ENCODE measurements at places on chromosomes 5 and 9.
A peak's percentile ranks its signal among the peaks of the same experiment; 100 is the strongest.

DNA sequence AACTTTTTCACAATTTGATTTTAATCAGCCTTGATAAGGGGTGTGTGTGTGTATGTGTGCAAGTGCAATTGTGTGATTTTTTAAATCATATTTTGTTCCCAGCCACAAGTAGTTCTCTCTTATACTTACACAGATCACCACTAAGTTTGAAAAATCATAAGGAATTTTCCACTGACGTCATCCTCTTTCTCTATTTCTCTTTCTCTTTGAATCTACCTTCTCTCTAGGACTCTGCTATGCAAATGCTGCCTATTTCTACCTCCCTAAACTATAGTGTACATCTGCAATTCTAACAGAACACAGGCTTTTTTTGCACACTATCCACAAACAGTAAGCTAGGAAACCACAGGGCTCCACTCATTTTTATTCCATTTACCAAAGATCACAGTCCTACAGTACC, 254.6 kb upstream of the CYLC2 start:
- H3K4me1 ChIP-seq: no peaks in the 10 kb centered on the region
- no peaks in the 10 kb centered on the region for H3K27me3 ChIP-seq
- no peaks in the 10 kb centered on the region for H3K36me3 ChIP-seq
- no peak overlapping the region for H3K4me3 ChIP-seq

DNA sequence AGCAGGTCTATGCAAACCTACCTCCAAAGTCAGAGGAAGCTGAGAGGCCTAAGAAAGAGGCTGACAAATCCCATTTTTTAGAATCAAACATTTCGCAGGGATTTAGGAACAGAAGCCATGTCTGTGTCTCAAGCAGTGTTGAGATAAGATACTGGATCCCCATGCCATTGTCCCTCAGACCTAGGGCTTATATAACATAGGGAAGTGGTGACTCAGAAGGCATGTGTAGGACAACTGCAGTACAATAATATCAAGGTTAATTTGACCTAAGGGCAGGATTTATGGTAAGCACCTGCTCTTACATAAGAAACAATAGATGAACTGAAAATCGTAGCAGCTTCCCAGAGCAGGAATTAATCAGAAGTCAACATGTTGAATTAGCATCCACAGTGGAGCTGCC, 459.4 kb downstream of the ANXA1 start:
- peaks cover 3% of the 10 kb centered on the region for H3K27me3 ChIP-seq
- H3K27ac ChIP-seq: no peak overlapping the region
- H3K4me1 ChIP-seq: no peaks in the 10 kb centered on the region
- no peaks in the 10 kb centered on the region for H3K36me3 ChIP-seq
- DNase-seq: no peak
- H3K4me3 ChIP-seq: no peak overlapping the region

GRCh38 chr9:129285382-129285781, 107.3 kb upstream of the IER5L start:
- no peaks in the 10 kb centered on the region for H3K36me3 ChIP-seq
- H3K4me3 ChIP-seq: no peak overlapping the region
- H3K4me1 ChIP-seq: no peaks in the 10 kb centered on the region

GRCh38 chr9:71269859-71270258, 148.4 kb upstream of the TRPM3 start:
- no peaks in the 10 kb centered on the region for H3K36me3 ChIP-seq
- H3K4me3 ChIP-seq: no peak overlapping the region

DNA sequence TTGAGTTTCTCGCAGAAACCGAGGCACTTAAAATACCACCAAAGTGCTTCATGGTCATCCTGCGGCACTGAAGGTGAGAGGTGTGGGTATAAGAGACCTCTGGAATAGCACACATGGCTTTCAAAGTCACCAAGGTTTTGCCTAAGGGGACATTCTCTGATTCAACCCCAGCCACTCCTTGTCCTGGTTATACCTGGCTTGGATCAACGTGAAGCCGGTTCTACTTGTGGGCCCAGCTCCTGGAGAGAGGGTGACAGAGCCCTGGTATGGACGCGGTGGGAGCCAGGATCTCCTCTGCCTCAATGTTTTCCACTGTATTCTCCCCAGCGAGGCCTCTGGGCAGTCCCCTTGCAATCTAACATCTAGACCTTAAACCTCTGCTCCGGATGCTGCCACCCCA, 132.0 kb downstream of the FSTL4 start:
- no peaks in the 10 kb centered on the region for H3K4me1 ChIP-seq
- H3K27ac ChIP-seq: no peak overlapping the region
- H3K4me3 ChIP-seq: no peak overlapping the region
- no peak for DNase-seq
- H3K27me3 ChIP-seq: no peaks in the 10 kb centered on the region

- peaks cover 7% of the 10 kb centered on the region for H3K27me3 ChIP-seq
- H3K4me3 ChIP-seq: no peak overlapping the region
These were observed 129.2 kb upstream of the ADRA1B start for GRCh38 chr5:159786901-159787691.

GRCh38 chr9:6000955-6001354, 14.5 kb downstream of the RANBP6 start:
- H3K4me3 ChIP-seq: no peak overlapping the region
- no peak for DNase-seq
- H3K27ac ChIP-seq: no peak overlapping the region
- H3K4me1 ChIP-seq: peaks cover 8% of the 10 kb centered on the region
- H3K27me3 ChIP-seq: no peaks in the 10 kb centered on the region
- H3K36me3 ChIP-seq: no peaks in the 10 kb centered on the region

GRCh38 chr5:176730815-176731475, 79.4 kb upstream of the UNC5A start:
- H3K4me3 ChIP-seq: no peak overlapping the region
- no peaks in the 10 kb centered on the region for H3K36me3 ChIP-seq
- H3K27me3 ChIP-seq: no peaks in the 10 kb centered on the region
- H3K4me1 ChIP-seq: no peaks in the 10 kb centered on the region
- no peak overlapping the region for H3K27ac ChIP-seq
- no peak for DNase-seq

DNA sequence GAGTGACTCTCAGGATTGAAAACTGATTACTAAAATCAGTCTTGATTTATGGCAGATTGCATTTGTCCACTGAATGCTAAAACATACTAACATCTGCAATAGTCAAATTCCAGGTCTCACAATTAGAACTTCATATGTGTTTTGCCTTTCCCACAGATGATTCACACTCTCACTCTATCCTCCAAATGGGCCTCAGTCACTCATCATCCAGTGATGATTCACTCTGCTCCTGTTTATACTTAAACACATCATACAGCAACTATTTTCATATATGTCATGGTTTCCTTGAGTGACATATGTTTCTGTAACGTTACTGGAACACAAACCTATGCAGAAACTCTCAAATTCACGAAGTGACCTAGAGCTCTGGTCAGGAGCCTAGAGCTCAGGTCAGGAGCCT, 512.9 kb downstream of the HINT1 start:
- no peaks in the 10 kb centered on the region for H3K27me3 ChIP-seq
- H3K36me3 ChIP-seq: no peaks in the 10 kb centered on the region
- peak; percentile 18 for DNase-seq
- no peak overlapping the region for H3K4me3 ChIP-seq
- no peaks in the 10 kb centered on the region for H3K4me1 ChIP-seq
- H3K27ac ChIP-seq: no peak overlapping the region

GRCh38 chr9:114031037-114031630, 47.0 kb downstream of the AMBP start:
- no peak overlapping the region for H3K4me3 ChIP-seq
- H3K36me3 ChIP-seq: no peaks in the 10 kb centered on the region
- H3K27me3 ChIP-seq: no peaks in the 10 kb centered on the region
- H3K27ac ChIP-seq: no peak overlapping the region
- no peak for DNase-seq

DNA sequence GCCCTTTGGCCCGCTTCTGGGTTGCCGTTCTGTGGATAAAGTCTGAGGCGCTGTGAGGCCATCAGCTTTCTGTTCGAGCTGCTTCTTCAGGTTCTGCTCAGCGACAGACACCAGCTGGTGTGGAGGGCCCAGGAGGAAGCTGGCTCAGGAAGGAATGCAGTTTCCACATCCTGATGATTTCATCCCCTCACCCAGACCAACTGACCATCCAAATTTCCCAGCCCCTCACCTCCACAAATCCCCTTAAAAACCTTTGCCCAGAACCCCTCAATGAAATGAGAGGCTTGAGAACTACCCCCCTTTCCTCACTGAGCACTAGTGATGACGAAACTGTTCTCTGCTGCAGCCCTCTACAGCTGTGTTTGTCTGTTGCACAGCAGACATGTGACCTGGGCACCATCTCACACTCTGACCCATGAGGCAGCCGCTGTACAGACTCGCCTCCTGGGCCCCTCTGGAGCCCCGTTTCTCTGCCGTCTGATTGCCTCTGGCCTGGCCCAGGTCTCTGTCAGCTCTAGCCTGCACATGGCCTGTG, 45.4 kb downstream of the SPATA31C2 start:
- no peak overlapping the region for H3K4me3 ChIP-seq
- H3K27ac ChIP-seq: peak overlapping the region; percentile 73
- peaks cover 10% of the 10 kb centered on the region for H3K4me1 ChIP-seq
- no peaks in the 10 kb centered on the region for H3K36me3 ChIP-seq

GRCh38 chr9:123656565-123656964, 273.4 kb downstream of the DENND1A start:
- H3K27me3 ChIP-seq: peaks cover 4% of the 10 kb centered on the region
- H3K36me3 ChIP-seq: no peaks in the 10 kb centered on the region
- no peak for DNase-seq
- H3K27ac ChIP-seq: no peak overlapping the region

GRCh38 chr9:79360387-79361347, 211.1 kb upstream of the TLE4 start:
- DNase-seq: no peak
- H3K36me3 ChIP-seq: no peaks in the 10 kb centered on the region
- no peak overlapping the region for H3K27ac ChIP-seq
- H3K27me3 ChIP-seq: no peaks in the 10 kb centered on the region
- peaks cover 3% of the 10 kb centered on the region for H3K4me1 ChIP-seq
- no peak overlapping the region for H3K4me3 ChIP-seq

- no peak overlapping the region for H3K27ac ChIP-seq
- H3K4me3 ChIP-seq: no peak overlapping the region
- no peaks in the 10 kb centered on the region for H3K4me1 ChIP-seq
- no peaks in the 10 kb centered on the region for H3K27me3 ChIP-seq
- DNase-seq: no peak
These were observed 4.9 kb upstream of the SH3PXD2B start for GRCh38 chr5:172458976-172459782.

DNA sequence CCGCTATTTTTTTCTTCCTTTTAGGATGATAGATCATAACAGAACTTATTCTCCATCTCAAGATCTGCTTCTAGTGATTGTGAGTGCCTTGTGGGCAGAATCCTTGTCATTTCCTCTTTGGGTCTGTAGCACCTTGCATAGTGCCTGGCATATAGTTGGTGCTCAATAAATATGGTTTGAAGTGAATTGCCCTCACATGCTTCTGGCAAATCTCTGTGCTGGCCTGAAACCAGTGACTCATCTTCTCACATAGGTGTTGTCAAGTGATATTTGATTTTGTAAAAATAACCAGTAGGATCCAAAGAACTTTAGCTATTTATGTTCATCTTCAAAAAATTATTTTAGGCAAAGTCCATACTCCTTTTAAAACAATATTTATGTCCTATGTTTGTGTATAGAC, 86.7 kb downstream of the GABRG2 start:
- no peak overlapping the region for H3K27ac ChIP-seq
- no peaks in the 10 kb centered on the region for H3K4me1 ChIP-seq
- H3K4me3 ChIP-seq: no peak overlapping the region
- H3K36me3 ChIP-seq: no peaks in the 10 kb centered on the region
- DNase-seq: no peak

DNA sequence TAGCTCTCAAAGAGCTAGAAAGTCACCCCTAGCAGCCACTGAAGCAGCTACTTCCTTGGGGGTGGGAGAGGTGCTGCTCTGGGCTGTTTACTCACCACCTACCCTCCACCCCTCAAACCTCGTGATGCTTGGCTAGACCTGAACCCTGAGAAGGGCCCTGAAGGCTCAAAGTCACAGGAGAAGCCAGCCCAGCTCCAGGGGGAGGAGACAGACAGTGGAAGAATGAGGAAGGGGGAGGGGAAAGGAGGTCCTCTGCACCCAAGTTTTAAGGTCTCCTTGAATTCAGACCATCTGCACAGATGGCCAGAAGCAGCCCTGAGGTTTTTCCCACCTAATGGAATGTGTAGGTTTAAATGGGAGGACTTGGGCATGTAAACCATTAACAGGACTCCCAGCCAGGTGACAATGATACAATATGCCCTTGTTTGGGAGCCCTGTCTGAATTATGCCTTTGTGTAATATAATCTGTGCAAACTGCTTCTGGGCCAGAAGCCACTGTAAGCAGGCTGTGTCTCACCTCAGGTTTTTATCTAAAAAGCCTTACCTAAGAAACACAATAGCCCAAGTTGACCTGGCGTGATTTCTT, 180.5 kb downstream of the PIK3R1 start:
- H3K27ac ChIP-seq: peak overlapping the region; percentile 86
- no peak overlapping the region for H3K4me3 ChIP-seq
- H3K36me3 ChIP-seq: no peaks in the 10 kb centered on the region
- H3K4me1 ChIP-seq: no peaks in the 10 kb centered on the region
- peak; percentile 56 for DNase-seq

GRCh38 chr5:179243333-179243732, 101.9 kb downstream of the ADAMTS2 start:
- H3K4me3 ChIP-seq: no peak overlapping the region
- H3K4me1 ChIP-seq: peaks cover 3% of the 10 kb centered on the region
- DNase-seq: peak; percentile 46
- H3K27ac ChIP-seq: no peak overlapping the region

GRCh38 chr5:175275748-175276147, 168.2 kb downstream of the DRD1 start:
- H3K27me3 ChIP-seq: no peaks in the 10 kb centered on the region
- no peak for DNase-seq
- no peaks in the 10 kb centered on the region for H3K36me3 ChIP-seq
- H3K4me1 ChIP-seq: no peaks in the 10 kb centered on the region
- H3K4me3 ChIP-seq: no peak overlapping the region

- H3K27ac ChIP-seq: no peak overlapping the region
- no peak overlapping the region for H3K4me3 ChIP-seq
- H3K4me1 ChIP-seq: no peaks in the 10 kb centered on the region
- no peak for DNase-seq
These were observed 317.6 kb downstream of the FBXL17 start for GRCh38 chr5:108064302-108064701.

- no peak overlapping the region for H3K27ac ChIP-seq
- DNase-seq: no peak
- no peaks in the 10 kb centered on the region for H3K27me3 ChIP-seq
- H3K4me3 ChIP-seq: no peak overlapping the region
- no peaks in the 10 kb centered on the region for H3K36me3 ChIP-seq
- H3K4me1 ChIP-seq: peaks cover 18% of the 10 kb centered on the region
These were observed 96.2 kb downstream of the TLE4 start for GRCh38 chr9:79667817-79668436.

DNA sequence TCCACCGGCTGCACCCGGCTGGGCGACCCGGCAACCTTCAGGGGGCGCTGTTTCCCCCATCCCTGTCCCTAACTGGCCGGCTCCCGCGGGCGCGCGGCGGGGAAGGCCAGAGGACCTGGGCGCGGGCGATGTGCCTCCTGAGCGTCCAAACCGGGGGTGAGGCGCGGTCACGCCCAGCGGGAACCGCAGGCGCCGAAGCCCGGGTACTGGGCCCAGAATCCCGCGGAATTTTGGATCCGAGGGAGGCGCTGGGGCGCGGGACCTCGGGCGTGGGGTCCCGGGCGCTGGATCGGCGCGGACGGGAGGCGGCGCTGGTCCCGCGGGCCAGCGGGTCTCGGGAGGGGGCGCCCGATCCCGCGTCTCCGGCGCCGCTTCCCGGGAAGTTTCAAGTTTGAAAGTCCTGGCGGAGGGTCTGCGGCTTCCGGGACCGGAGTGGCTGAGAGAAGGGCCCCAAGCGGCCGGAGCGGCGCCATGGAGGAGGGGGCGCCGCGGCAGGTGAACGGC, at the start of gene PKN3:
Gene PKN3, plus strand, starts transcription at position 59 of the 504 bp plus-strand sequence. Its CDS starts 413 bp downstream, at position 472.
- H3K36me3 ChIP-seq: no peaks in the 10 kb centered on the region
- H3K27ac ChIP-seq: peak within 1 kb of the TSS; percentile 78
- no peaks in the 10 kb centered on the region for H3K27me3 ChIP-seq
